Iris pigment epithelial cell (primary cell): ENCODE measurements at places on chromosomes 1 and 21.

- no peak for DNase-seq
Observed at GRCh38 chr1:95221306-95221705, 12.7 kb upstream of the RWDD3 start.

- DNase-seq: peak; percentile 32
Observed at GRCh38 chr21:39263372-39263771, 50.1 kb downstream of the BRWD1 start.

- peak; percentile 14 for DNase-seq
Observed at GRCh38 chr1:88001460-88001859, 672.8 kb downstream of the LMO4 start.

DNA sequence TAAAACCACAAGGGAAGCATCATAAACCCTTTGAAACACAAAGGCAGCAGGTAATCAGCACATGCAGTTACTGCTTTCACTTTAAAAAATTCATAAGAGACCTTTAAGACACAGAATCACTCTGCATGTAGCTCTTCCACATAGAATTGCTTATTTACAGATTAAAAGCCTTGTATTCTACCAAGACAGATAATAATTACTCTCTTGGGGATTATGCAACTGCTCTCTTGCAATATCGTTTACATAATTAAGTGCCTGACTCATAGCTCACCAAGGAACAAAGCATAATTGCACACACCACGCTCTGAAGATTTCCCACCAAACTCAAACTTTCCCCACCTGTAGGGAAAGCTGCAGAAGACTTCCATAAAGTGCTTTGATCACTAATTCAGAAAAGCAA, 87.9 kb downstream of the VAV3 start:
- peak; percentile 42 for DNase-seq

DNA sequence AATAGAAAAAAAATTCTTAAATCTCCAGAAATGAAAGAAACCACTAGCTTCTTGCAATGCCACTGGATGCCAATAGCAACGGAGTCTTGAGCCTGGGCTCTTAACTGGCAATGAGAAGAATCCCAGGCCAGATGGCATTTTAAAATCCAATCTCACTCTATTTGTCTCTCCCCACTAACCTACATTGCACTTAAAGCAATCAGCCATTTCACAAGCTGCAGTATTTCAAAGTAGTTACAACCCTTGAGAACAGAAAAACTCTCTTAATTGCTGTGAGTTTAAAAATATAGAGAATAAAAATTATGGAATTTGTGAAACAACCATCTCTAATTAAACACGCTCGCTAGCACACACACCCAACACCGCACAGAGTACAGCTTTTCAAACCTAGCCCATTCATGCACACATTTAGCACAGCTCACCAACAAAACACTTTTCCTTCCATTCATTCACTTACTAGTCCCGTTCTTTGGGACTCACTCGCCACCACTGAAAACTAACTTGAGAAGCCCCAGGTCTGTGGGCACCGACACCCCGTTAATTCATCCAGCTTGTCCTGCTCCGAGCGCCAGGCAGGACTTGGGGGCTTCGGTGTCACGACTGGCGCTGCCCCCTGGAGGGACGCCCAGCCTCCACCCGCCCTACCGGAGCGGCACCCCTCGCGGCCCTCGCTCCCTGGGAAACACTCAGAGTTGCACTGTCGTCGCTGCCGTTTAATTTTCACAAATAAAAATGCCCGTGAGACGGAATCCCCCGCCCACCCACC, 1.0 kb downstream of the DDAH1 start:
- peak; percentile 30 for DNase-seq

GRCh38 chr1:241101622-241102021, 255.4 kb downstream of the RGS7 start:
- no peak for DNase-seq
